ENCODE measurements at places on chromosomes 6 and 20.
A peak's percentile ranks its signal among the peaks of the same experiment; 100 is the strongest.

DNA sequence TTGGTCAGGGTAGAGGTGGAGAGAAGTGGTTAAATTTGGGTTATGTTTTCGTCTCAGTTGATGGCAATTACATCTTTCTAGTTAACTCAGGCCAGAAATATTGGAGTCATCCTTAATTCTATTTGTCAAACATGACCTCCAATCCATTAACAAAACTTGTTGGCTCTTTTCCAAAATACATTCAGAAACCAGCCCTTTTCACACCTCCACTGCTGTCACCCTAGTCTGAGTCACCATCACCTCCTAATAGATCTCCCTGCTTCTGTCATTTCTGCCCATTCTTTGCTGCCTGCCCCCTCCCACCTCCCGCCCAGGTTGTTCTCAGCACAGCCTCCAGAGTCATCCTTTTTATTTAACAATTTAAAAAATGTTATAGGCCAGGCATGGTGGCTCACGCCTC lies 3.0 kb upstream of the ABCF1 start:
- no peak for DNase-seq

DNA sequence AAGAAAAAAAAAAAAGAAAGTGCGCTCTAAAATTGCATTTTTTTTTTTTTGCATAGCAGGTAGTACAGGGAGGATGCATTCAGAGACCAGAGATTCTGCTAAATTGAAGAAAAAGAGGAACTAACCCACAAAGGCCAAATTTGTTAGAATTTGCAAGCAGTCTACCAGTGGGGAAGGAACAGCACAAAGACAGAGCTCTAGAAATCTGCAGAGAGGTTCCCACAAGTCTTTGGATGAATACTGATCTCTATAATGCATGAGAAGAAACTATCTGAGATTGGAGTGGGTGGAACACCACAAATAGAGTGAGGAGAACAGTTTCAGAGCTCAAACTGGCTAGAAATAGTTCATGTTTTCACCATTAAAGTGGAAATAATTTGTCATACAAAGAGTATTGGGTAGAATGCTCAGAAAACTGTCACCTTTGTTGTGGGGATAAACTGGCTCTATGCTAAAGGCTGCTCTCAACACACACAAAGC lies 79.6 kb upstream of the AHI1 start:
- DNase-seq = no peak

DNA sequence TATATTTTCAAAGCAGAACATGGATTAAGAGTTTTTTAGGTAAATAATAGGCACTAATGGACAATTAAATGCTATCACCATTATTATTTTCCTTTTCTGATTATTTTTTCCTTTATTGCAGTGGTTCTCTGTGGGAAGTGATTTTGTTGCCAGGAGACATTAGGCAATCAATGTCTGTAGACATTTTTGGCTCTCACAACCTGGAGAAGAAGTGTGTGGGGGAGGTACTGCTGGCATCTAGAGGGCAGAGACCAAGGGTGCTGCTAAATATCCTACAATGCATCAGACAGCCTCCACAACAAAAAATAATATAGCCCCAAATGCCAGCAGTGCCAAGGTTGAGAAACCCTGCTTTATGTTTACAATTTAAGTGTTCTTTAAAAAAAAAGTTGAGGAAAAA lies 8.3 kb downstream of the IFNGR1 start:
- no peak for DNase-seq

DNA sequence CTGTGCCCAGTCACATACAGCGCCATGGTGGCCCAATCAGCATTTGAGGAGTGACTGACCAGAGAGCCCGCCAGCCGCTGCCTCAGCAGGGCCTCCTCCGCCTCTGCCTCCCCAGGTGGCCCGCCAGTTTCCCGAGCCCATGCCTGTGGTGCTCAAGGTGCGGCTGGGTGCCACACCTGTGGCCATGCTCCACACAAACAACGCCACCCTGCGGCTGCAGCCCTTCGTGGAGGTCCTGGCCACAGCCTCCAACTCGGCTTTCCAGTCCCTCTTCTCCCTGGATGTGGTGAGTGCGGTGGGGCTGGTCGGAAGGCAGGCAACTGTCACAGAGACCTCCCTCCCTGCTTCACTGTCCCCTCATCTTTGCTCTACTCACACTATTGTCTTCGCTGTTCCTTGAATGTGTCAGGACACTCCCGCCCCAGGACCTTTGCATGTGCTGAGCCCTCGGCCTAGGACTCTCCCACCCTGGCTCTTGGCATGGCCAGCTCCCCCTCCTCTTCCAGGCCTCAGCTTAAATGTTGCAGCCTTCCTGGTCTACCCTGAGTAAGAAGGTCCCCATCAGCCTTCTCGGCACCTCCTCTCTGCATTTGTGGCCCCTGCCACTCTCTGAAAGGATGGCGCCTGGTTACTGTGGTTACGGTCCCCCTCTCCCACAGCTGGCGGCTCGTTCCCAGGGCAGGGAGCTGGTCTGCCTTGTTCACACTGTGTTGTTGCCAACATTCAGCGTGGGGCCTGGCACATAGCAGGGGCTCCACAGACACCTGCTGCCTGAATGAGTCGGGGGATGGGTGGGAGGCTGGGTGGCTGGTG lies 11.8 kb upstream of the BPIFB6 start:
- peak; percentile 8 for DNase-seq

DNA sequence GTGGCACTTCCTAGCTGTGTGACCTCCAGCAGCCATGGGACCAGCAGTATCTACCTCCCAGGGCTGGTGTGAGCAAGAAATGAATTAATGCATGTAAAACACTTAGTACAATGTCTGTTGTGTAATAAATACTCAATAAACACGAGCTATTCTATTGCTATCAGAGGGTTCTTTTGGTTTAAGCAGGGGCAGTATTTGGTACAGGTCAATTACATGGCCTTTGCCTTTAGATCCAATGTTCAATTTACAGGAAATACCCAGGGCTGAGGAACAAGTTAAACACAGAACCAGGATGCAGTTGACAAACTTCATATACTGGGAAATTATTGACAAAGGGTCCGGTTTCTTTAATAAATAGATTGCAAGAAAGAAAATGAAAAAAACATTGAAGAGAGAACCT lies 2.9 kb downstream of the TGM2 start:
- no peak for DNase-seq

- DNase-seq = peak; percentile 95
Observed at GRCh38 chr6:30742316-30743098, at the start of gene FLOT1. TSS of gene FLOT1 (minus strand) at chr6:30742687. CDS start at chr6:30742189, 498 bp downstream.

- peak; percentile 24 for DNase-seq
Observed at GRCh38 chr6:2225422-2226392, 19.7 kb downstream of the GMDS start.

GRCh38 chr6:132812255-132812732 lies 2.1 kb upstream of the RPS12 start:
- peak; percentile 71 for DNase-seq

DNA sequence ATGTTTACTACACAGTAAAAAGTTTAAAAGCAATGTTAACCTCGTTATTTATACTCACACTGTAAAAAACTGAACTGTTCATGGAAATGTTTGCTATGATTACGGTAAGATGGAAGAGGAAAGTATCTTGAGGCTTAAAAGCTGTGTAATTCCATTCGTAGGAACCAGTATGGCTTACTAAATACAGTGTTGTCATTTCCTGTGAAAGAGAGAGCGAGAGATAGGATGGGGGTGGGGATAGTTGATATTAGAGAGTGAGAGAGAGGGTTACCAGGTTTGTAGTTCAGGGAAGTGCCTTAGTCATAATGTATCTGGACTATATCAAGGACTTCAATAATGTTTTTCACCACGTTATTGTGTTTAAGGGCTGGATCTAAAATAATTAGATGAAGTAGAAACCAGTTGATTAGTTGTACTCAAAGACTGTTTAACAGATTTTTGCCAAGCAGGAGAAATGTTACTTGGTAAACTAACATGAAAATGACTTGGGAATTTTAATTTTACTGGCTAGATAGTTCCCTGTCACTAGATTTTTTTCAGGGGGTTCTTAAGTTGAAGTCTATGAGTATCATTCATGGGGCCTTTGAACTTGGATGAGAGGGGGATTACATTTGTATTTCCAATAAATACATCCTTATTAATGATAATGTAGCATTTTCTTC lies 30.4 kb downstream of the AFDN start:
- no peak for DNase-seq

GRCh38 chr6:395432-396125 lies 4.0 kb downstream of the IRF4 start:
- DNase-seq = no peak

DNA sequence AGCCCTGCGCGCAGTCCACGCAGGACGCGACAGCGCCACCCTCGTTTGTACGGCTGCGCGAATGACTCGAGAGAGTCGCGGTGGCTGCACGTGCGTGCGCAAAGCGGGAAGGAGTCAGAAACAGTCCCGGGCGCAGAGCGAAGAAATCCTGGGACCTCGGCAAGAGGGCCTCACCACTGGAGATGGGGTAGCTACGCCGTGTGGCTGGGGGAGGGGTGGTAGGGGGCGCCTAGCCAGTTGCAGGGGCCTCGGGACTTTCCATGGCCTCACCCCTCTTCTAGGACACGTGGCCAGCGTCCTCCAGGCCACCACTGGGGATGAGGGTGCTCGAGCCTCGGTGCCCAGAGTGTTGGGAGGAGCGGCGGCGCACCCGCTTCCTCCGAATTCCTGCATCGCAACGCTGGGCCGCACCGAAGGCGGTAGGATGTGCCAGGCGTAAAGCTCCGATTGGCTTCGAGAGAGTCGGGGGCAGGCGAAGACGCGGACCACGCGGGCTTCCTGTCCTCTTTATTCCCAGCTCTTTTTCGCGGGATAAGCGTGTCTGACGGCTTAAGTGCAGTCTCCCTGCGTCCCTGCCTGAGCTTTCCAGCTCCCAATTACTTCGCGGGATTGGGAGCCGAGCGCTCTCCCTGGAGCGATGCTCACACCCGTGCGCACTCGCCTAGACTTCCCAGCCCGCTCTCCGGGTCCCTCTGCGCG lies 38.7 kb downstream of the NCR2 start:
- peak; percentile 32 for DNase-seq

DNA sequence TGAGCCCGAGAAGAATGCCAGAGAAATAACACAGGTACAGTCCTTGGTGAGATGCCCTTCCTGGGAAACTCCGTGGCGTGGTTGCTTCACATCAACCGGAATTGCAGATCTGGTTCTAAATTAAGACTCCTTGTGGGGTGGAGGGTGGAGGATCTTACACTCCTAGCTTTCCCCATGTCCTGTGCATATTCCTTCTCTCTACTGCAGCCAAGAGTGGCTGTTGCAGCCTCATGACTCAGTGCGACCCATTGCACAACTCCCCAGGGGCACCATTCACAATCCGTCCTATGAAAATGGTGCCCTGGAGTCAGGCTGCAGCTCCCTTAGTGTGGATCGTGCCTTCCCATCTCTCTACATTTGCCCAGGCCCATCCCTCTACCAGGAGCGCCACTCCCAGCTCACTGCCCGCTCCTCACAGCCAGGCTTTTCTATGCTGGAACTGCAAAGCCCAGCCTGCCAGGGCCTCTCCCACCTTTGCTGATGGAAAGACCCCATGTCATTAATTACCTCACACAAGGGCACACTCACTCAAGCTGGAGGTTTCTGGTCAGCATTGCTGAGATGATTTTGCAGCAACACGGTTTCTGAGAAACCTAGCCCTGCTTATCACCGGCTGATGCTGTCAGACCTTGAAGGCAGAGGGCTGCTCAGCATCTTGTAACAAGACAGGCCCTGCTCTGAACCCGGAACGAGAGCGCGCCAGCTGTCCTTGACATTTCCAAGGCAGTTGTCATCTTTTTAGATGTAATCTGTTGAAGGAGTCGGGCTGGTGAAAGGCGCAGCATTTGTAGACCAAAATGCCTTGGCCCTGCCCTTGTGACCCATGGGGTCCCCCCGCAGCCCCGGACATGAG lies 39.7 kb downstream of the SIRPA start:
- DNase-seq = peak; percentile 78

- DNase-seq = no peak
Observed at GRCh38 chr20:23587631-23588030, 18.1 kb downstream of the CST9 start.

GRCh38 chr6:4059115-4059777 lies 19.7 kb downstream of the FAM217A start:
- DNase-seq = no peak

GRCh38 chr20:61371501-61372136 lies 119.6 kb downstream of the CDH4 start:
- no peak for DNase-seq

- no peak for DNase-seq
Observed at GRCh38 chr6:13226071-13226470, 102.3 kb downstream of the TBC1D7 start.

DNA sequence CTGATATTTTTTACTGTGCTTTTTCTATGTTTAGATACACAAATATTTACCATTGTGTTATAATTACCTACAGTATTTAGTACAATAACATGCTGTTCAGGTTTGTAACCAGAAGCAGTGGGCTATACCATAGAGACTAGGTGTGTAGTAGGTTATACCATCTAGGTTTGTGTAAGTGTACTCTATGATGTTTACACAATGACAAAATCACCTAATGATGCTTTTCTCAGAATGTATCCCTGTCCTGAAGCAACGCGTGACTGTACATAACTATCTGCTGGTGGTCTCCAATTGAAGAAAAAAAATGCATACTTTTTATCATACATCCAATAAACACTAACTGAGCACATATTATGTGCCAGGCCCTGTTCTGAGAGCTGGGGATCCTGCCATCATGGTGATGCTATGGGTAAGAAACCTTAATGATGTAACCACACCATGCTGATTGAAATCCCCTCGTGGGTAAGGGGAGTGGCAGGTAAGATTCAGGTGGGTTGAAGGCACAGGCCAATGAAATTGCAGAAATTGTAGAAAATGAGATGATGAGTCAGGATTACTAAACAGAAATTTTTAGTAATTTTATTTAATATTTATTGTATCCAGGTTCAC lies 76.8 kb downstream of the FYN start:
- no peak for DNase-seq

- DNase-seq = no peak
Observed at GRCh38 chr6:38489951-38490350, 149.8 kb downstream of the BTBD9 start.

- no peak for DNase-seq
Observed at GRCh38 chr6:167151648-167152047, 6.1 kb downstream of the GPR31 start.

- no peak for DNase-seq
Observed at GRCh38 chr20:33443006-33443511, 504 bp downstream of the SNTA1 start.

DNA sequence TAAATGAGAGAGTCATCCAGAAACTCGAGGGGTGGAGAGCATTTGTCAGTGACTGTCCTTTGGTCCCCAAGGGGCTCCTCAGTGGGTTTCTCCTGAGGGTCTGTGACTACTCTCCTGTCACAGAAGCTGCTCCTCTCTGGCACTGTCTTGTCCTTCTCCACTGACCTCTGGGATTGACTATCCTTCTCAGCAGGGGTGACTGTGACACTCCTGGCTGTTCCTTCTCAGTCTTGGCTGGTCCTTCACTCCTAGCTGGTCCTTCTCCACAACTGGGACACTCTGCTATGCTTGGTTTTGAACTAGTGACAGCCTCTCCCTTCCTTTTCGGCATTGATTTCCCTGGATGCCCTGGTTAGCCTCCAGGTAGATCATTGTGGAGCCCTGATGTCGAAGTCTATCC lies 33.5 kb downstream of the DYNLT1 start:
- no peak for DNase-seq

DNA sequence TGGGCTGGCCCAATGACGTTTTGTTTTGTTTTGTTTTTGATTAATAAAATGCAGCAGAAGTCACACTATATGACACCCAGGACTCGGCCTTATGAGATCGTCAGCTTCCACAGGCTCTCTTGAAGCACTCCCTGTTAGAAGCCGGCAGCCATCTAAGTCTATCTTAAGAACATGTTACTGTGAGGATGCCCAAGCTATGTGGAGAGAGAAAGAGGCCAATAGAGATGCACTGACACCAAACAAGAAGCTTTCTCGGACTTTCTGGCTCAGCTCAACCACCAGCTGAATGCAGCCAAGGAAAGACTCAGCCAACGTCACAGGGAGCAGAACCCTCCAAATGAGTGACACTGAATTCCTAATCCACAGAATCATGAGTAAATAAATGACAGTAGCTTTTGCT lies 14.0 kb downstream of the SGK1 start:
- no peak for DNase-seq

All from tongue (tissue), 3 donors.